ENCODE measurements at places on chromosomes 12 and 14. TPM values are rescaled to one million over a fixed set of nuclear protein-coding genes. Genes with fewer than 3 reads are reported as not detected.

Gene TAS2R14
- total RNA-seq, result 0.80 TPM

Gene ASPG
- 0.46 TPM for total RNA-seq

Gene USP44
- total RNA-seq, result 197 TPM

Gene CD4
- 3.2 TPM for total RNA-seq

Gene CDC42BPB
- total RNA-seq, result 87.9 TPM

Gene RIN3
- 1.9 TPM for total RNA-seq

Gene HOXC5
- total RNA-seq, result not detected

Gene TAS2R43
- total RNA-seq, result not detected

Gene LHX5
- 0.47 TPM for total RNA-seq

Gene B4GALNT3
- total RNA-seq, result 20.3 TPM

Gene LMO3
- 16.7 TPM for total RNA-seq
